T1000 (cell line): ENCODE measurements at places on chromosomes 11 and 22.

GRCh38 chr11:35168671-35169070 is 29.7 kb downstream of the CD44 start:
- DNase-seq = no peak

DNA sequence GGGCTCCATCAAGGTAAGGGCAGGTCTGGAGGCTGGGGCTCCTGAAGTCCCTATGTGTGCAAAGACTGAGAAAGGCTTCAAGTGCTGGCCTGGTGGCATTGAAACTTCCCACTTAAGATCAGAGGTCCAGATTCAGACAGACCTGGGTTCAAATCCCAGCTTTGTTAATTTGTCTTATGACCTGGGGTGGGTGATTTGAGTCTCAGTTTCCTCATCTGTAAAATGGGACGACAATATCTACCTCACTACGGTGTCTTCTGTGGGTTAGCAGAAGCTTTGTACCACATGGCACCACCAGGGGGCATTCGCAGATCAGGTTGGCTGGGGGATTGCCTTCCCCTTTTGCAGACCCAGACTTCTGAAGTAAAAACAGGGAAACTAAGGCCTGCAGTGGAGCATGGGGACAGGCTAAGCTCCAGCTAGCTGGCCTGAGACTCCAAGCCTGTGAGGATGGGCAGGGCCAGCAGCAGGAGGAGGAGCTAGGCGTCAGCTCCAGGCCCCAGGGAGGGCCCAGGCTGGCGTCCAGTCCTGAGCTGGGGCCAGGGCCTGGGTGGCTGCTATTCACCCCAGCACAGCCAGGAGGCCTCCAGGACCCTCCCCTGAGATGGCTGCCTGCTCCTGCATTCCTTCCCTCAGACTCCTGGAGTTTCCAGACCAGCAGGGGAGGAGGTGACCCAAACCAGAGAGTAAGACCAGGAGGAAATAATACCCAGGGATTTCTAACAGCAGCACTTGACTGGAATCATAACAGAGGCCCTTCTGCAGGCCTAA is 1.5 kb downstream of the CASTOR1 start:
- DNase-seq = peak; percentile 65

DNA sequence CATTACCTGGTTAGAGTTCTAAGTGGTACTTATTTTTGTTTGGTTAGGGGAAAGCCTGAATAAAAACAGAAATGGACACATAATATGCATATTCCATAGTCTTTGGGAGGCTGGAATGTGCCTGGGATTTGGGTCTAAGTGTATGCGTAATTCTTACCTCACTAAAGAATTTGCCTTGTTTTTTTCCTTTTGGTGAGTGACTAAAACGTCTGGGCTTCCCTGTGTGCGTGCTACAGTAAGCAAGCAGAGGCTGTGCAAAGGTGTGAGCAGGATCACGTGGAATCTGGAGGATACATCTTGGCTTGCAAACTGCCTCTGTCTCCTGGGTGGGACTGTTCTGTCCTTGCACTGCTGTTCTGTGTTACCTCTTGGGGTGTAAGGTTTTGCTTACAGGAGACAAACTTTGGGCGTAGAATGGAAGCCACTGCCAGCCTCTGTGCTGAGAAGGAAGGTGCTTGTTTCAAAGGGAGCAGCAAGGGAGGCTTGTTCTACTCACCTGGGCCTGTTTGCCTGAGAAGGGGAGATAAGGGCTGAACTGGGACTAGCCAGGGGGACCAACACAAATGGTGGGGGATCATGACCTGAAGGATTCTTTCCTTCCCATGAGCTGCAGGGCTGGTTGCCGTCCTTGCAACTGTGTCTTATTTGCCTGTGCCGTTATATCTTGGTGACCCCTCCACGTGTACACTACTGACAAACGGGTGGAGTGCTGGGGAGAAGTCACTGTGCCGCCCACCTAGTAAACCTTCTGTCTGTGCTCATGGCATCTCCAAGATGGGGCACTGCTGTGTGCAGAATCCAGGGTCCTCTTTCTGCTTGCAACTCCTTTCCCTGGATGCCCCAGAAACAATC is 4.5 kb downstream of the NEAT1 start:
- no peak for DNase-seq

GRCh38 chr11:2645779-2646118 is 54.0 kb downstream of the KCNQ1OT1 start:
- DNase-seq = no peak

DNA sequence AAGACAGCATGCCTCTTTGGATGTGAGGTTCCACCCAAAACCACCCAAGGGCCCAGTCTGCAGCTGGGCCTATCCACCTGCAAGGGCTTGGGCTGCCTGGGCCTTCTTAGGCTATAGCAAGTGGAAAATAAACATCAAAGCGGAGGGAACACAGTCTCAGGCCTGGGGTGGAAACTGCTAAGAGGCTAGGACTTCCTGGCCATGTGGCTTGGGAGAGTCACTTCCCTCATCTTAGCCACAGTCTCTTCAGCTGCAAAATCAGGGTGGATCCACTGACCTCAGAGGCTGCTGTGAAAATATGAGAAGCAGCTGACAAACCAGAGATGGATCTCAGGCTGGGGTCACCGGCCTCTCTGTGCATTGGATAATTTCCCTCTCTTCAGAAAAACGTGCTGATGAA is 30.6 kb upstream of the TFIP11 start:
- no peak for DNase-seq
